Caudate nucleus (tissue), 63 donors: ENCODE measurements at places on chromosomes 2 and 18.

- DNase-seq, result no peak
Measured at GRCh38 chr2:129233751-129234406, 745.6 kb upstream of the RAB6C start.

DNA sequence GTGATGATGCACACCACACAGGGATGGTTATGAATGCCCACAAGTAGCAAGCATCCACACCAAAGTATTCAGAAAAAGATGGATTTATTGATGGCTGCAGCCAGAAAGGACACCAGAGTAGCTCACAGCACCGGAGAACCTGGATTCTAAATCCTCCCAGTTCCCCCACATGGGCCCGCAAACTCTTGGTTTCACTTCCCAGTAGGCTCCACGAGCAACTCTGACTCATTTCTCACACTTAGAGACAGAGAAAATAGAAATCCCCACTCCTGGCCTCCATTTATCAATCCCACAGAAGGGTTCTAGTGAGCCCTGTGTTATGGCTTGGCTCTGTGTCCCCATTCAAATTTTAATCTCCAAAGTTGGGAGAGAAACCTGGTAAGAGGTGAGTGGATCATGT, 426.7 kb upstream of the MYT1L start:
- no peak for DNase-seq

- no peak for DNase-seq
Measured at GRCh38 chr18:75923169-75923568, 495.7 kb upstream of the SMIM21 start.

DNA sequence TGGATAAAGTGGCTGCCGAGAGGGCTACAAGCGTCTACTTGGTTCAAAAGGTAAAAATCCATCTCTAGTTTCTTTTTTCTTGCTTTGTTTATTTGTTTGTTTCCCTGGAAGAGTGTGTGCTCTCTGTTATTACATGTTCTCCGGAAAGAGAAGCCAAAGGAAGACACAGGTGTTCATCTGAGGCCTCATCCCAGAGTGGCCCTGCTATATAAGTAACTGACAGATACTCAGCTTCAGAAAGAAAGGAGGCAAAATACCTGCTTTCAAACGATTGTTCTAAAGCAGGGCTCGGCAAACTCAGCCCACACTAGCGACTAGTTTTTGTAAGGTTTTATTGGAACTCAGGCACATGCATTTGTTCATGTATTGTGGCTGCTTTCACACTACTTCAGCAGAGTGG, 140.0 kb upstream of the ALPP start:
- no peak for DNase-seq

DNA sequence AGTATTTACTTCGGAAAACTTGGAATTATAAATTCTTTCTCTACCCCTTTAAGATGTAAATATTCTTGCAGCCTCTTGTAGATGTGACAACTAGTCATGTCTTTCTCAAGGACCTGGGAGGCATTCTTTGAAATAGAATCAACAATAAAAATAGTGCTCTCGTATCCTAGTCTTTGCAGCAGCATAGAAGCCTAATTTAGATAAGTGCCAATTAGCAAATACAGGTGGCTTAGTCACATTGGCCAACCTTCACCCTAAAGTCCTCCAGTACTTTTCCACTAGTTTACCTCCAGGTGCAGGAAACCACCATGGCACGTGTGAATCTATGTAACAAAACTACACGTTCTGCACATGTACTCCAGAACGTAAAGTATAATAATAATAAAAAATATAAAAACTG, 3.5 kb upstream of the ZSWIM2 start:
- no peak for DNase-seq

GRCh38 chr2:70991142-70991541, 3.5 kb downstream of the TEX261 start:
- DNase-seq, result no peak

DNA sequence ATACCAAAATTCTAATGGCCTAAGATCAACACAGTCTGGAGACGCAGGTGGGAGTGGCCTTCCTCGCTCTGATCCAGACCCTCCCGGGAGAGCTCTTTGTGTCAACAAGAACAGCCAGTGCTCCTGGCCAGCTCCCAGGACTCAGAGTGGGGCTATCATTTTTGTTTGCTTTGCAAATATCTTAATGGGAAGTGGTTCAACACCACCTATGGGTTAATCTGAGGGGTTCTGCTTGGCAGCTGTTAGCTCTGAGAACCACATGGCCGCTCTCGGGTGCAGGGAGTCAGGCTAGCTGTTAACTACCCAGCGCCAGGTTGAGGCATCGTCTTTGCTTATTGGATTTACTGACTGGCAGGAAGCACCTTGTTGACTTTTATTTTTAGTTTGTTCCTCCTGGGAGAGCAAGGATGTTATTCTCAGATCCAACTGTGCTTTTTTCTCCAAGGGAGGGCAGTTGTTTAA, 184.8 kb upstream of the SP5 start:
- no peak for DNase-seq

GRCh38 chr2:43265001-43265400, 38.6 kb upstream of the ZFP36L2 start:
- no peak for DNase-seq

DNA sequence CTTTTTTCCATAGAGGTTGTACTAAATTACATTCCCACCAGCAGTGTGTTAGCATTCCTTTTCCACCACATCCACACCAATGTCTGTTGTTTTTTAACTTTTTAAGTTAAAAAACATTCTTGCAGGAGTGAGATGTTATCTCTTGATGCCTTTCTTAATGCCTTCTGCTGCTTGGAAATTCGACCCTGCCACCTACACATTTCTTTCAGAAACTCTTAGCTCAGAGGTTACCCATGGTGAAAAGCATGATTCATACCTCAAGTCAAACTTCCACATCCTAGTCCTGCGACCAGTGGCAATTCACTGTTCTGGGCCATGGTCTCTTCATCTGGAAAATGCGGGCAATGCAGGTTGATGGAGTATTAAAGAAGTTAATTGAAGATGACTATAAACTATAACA, 12.7 kb upstream of the HNMT start:
- DNase-seq, result no peak

DNA sequence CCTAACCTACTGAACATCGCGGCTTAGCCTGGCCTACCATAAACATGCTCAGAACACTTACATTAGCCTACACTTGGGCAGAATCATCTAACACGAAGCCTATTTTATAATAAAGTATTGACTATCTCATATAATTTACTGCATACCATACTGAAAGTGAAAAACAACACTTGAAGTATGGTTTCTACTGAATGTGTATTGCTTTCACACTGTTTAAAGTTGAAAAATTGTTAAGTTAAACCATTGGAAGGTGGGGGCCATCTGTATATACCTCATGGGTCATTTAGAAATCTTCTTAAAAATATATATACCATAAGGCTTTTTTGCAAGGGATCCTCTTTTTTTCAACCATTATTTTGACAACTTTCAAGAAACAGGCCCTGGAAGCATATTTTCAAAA, 16.5 kb downstream of the RNF149 start:
- no peak for DNase-seq

GRCh38 chr2:75123876-75124275, 75.4 kb downstream of the TACR1 start:
- no peak for DNase-seq

DNA sequence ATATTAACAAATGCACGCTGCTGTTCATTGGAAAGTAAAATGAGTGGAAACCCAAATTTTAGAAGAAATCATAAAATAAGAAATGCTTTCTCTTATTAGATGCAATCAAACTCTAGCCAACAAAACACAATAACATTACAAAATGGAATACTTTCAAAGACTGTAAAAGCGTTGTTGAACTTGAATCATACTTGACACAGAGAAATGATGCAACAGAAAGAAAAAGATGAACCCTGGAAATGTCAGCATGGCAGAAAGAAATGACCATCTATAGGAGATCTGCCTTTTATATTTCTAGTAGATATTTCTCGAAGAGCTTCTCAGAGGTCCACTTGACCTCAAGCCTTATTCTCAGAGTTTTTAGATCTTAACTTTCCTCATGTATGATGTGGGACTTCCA, 170.6 kb upstream of the MEIS1 start:
- DNase-seq, result no peak

DNA sequence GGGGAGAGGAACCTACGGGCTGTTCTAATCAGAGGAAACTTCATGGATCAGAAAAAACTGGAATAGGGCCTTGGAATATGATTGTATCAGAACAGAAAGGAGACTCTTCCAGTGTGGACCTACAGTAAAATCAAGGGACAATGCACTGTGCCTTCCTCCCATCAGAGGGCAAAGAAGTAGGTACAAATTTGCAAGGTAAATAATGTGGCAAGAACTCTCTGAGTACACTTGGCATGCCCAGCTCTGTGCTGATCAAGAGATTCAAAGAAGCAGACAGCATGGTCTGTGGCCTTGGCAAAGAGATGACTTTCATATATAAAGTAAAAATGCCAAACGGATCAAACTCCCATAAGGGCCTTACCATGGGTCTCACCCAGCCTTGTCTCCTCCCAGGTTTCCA, 242.6 kb upstream of the OSR1 start:
- no peak for DNase-seq

DNA sequence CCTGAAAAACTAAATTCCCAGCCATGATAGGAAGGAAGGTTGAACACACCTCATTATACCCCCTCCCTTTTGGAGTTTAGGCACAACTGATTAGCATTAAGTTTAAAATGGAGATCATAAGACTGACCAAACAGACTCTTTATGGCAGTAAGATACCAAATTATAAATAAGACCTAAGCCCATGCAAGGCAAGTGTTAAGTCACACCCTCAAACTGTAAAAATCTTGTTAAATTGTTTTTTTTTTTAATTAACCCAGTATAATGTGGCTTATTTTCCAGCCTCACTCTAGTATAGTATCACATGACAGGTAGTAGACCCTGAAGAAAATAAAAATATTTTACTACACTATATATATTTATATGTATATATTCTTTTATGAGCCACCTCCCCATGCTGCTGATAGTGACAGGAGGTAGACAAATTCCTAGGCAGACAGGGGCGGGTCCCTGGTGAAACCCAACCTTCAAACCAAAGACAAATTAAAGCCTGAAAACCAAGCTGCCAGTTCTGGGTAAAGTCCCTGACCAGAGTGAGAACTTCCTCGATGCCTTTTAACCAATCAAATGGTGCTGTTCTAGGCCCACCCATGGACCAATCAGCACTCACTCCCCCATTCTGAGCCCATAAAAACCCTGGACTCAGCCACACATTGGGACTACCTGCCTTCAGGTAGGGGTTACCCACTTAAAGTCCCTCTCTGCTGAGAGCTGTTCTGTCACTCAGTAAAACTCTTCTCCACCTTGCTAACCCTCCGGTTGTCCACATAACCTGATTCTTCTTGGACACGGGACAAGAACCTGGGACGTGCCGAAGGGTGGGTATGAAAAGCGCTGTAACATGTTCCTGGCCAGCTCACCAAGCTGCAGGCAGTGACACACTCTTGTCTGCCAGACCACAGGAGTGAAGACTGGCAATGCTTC, 123.9 kb upstream of the B3GNT2 start:
- no peak for DNase-seq

GRCh38 chr2:216554755-216555154, 56.1 kb downstream of the RPL37A start:
- no peak for DNase-seq

GRCh38 chr2:150853263-150853662, 365.8 kb upstream of the RND3 start:
- DNase-seq, result no peak

DNA sequence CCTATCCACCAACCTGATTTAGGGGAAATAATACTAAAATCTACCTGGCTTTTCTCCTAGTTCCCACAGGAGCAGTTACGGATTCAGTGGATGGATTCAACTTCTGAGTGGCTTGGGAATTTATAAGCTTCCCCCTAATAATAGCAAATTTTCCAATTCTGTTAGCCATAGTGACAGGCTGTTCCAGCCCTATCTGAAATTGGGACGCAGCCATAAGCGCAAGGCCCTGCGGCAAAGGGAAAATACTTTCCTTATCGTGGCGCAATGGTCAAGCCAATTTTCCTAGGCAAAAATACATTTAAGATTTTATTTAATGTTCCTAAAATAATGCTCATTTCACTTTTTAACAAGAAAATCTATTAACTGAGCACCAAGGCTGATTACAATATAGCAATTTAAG, 49.7 kb downstream of the CDH2 start:
- DNase-seq, result no peak

GRCh38 chr2:95158891-95159619, 593 bp downstream of the ZNF514 start:
- peak; percentile 47 for DNase-seq

DNA sequence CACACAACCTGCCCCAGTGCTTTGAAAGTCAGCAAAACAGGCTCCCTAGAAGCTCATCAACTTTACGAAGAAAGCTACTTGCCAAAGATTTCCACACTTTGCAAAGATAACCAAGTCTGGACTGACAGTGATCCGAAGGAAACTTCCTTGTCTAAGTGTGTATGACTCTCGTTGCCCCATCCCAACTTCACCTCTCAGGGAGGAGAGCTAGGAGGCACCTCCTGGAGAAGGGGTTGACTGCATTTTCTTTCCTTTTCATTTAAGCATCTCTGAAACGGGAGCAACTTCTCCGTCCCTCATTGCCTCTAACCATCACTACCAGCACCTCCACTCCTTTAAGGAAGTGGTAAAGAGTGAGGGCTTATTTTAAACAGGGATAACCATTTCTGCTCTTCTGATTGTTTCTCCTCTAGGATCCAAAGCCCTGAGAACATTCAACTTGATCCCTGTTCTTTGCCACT, 7.0 kb downstream of the ZEB2 start:
- no peak for DNase-seq

DNA sequence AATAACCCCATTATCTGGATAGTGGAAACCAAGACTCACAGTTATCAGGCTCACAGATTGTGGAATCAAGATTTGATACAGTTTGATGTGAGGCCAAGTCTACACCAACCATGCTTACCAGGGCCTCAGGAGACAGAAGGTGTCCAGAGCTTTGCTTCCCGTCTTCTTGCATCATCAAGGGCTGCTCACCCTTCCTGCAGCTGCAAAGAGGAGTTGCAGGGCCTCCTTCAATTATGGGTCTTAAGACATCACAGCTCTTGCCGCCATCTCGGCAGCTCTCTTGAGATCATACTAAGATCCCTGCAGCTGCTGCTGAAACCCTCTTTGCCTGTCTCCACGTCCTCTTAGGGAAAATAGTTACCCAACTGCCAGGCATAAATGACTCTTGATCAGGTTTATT, 176.0 kb downstream of the MGAT5 start:
- DNase-seq, result no peak

- peak; percentile 25 for DNase-seq
Measured at GRCh38 chr2:69961496-69961895, at the start of gene ASPRV1. Gene ASPRV1 (minus strand): TSS chr2:69961631. CDS start chr2:69961436, 195 bp downstream.

GRCh38 chr2:223762853-223763252, 74.5 kb downstream of the AP1S3 start:
- DNase-seq, result no peak

DNA sequence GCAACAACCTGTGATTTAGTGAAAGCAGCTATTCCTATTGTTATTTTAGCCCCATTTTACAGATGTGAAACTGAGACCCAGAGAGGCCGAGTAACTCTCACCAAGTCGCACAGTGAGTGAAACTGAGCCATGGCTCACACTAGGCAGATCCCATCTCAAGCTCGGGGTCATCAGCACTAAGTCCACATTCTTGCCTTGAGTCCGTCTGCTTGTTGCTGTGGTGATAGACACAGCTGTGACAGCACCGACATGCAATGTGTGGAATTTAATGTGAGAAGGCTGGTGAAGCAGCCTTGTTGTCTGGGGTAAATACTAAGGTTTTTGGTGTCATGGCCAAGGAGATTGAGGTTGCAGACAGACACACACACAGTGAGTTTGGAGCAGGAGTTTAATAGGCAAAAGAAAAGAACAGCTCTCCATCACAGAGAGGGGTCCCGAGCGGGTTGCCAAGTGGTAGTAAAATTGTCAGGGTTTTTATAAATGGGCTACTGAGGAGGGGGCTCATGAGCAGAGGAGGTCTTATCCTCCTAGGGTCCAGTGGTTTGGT, 40.2 kb upstream of the GMCL1 start:
- DNase-seq, result no peak

GRCh38 chr2:180933332-180933731, 47.1 kb upstream of the UBE2E3 start:
- no peak for DNase-seq
